ENCODE measurements at places on chromosomes 1 and 21. TPM values are rescaled to one million over a fixed set of nuclear protein-coding genes. Genes with fewer than 3 reads are reported as not detected.

- DNase-seq, result no peak
These were observed 148.7 kb downstream of the MAST2 start for GRCh38 chr1:45952072-45952471.

RPTN gene
- not detected for polyA plus RNA-seq

ZBTB7B gene
- polyA plus RNA-seq, result 11.4 TPM

DNA sequence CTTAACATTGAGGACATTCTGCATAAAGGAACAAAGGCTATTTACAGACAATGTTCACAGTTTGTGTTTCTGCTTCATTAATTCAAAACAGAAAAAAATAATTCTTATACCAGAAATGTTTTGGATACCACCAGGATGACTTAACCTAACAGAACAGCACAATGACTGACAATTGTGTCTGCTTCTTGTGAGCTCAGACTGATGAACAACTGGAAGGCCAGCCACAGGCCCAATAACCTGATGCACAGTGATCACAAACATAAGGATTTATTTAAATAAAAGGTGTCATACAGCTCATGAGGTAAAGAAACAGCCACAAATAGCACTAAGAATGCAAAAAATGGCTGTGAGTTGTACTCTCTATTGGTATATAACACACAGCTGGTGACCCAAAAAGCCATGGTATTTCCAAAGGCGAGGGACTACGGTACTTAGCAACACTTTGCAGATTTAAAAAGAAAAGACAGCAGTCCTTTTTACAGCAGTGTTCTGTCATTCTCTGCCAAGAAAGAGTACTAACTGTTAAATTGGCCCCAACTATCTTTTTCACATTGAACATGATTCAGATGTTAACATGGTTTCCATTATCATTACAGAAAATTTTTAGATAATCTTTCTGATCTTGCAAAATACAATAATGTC is 32.1 kb upstream of the DDAH1 start:
- no peak for DNase-seq

GRCh38 chr1:37128091-37128490 is 93.8 kb upstream of the GRIK3 start:
- DNase-seq, result no peak

ARHGEF19 gene
- polyA plus RNA-seq, result 2.5 TPM

HENMT1 gene
- polyA plus RNA-seq, result 21.4 TPM

PRR9 gene
- not detected for polyA plus RNA-seq
